ENCODE measurements at places on chromosomes 5 and 9.

- DNase-seq, result peak; percentile 38
Observed at GRCh38 chr9:136204838-136205706, at the start of gene LHX3. Gene LHX3, minus strand, starts transcription at chr9:136205128. Its CDS starts 116 bp downstream, at chr9:136205012.

DNA sequence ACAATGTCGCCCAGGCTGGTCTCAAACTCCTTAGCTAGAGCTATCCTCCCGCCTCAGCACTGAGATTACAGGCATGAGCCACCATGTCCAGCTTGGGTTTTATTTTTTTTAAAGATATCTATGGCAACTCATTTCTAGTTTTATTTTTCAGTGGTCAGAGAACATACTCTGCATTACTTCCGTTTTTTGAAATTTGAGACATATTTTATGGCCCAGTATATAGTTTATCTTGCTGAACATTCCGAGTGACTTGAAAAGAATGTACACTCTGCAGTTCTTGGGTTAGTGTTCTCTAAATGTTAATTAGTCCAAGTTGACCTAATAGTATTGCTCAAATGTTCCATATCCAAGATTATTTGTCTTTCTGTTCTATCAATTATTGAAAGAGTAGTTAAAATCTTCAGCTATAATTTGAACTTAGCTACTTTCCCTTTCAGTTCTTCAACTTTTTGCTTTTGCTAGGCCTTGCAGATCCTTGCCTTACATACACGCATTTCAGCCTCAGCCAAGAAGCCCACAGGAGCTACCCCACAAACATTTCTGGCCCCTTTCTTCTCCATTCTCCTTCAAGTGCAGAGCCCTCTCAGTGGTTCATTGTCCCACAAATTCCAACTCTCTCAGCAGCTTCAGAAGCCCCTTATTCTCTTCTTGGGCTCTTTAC lies 22.3 kb upstream of the SNAPC3 start:
- DNase-seq, result no peak

GRCh38 chr5:132098621-132099020 lies 25.0 kb downstream of the CSF2 start:
- no peak for DNase-seq

- DNase-seq, result no peak
Observed at GRCh38 chr5:61837788-61838187, 468.2 kb upstream of the KIF2A start.

DNA sequence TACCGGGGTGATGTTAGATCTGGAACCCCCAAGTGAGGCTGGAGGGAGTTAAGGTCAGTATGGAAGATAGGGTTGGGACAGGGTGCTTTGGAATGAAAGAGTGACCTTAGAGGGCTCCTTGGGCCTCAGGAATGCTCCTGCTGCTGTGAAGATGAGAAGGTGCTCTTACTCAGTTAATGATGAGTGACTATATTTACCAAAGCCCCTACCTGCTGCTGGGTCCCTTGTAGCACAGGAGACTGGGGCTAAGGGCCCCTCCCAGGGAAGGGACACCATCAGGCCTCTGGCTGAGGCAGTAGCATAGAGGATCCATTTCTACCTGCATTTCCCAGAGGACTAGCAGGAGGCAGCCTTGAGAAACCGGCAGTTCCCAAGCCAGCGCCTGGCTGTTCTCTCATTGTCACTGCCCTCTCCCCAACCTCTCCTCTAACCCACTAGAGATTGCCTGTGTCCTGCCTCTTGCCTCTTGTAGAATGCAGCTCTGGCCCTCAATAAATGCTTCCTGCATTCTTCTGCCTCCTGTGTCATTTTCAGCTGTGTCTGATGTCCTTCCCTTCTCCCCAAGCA lies 2.3 kb upstream of the MYOZ3 start:
- DNase-seq, result no peak

DNA sequence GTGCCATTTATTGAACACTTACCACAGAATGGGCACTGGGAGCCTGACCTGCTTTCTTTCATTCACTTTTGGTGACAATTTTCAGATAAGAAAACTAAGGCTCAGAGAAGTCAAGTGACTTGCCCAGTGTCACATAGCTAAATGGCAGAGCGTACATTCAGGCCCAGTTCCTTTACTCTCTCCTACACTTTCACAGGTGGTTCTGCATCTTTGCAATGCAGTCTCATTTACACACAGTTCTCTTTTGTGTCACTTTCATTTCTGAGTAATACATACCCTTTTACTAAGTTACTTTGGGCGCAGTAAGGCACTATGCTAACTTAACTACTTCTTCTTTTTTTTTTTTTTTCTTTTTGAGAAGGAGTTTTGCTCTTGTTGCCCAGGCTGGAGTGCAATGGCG lies 8.3 kb downstream of the NFIL3 start:
- no peak for DNase-seq

DNA sequence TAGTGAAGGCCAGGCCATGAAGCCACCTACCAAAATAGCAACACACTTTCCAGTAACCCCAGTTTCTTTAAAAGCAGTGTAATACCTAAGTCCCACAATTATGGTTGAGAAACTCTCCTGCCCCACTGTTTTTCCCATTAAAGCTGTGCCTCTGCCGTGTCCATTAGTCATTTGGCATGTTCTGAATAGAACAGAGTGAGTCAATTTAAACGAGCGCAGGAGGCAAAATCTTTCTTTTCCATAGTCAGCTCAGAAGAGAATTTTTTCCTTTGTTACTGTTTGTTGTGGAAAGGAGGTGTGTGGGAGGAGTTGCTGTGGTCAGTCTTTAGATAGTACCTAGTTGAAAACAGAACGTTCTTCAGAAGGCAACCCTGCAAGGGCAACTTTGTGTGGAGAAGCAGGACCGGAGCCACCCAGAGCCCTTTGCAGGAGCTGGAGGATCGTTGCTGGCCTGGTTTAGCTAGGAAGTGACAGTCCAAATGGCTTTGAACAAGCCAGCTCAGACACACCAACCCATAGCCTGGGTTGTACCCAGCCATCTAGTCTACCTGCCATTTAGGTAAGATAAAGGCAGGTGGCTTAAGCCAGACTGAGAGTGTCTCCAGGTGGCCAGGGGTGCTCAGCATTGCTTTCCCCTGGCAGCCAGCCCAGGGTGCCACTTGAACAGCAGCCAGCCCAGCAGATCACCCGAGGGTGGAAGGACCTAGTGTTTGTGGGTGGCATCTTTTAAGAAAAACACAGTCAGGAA lies 30.4 kb downstream of the GADD45G start:
- DNase-seq, result no peak

- no peak for DNase-seq
Observed at GRCh38 chr5:141533897-141534296, 45.0 kb downstream of the PCDHGC5 start.

- no peak for DNase-seq
Observed at GRCh38 chr9:121709798-121710197, 58.4 kb downstream of the DAB2IP start.

GRCh38 chr9:14565352-14566016 lies 127.7 kb downstream of the ZDHHC21 start:
- no peak for DNase-seq

GRCh38 chr9:21974722-21975409 lies 19.3 kb downstream of the CDKN2A start:
- DNase-seq, result no peak

DNA sequence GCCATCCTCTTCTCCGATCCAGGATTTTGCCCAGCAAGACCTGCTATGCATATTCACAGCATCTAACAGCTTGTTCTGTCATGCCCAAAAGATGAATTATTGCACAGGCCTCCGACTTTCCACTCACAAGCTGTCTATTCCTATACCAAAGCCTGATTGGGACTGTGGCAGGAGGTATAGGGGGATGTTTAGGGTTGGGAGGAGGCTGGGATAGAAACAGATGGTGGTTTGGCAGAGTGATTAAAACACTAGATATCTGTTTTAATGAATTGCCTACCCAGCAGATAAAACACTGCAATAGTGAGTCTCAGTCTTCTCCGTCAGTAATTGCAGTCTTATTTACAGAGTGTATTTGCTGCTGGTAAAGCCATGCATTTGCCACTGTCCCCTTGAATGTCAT lies 215.3 kb downstream of the TLR4 start:
- DNase-seq, result no peak

DNA sequence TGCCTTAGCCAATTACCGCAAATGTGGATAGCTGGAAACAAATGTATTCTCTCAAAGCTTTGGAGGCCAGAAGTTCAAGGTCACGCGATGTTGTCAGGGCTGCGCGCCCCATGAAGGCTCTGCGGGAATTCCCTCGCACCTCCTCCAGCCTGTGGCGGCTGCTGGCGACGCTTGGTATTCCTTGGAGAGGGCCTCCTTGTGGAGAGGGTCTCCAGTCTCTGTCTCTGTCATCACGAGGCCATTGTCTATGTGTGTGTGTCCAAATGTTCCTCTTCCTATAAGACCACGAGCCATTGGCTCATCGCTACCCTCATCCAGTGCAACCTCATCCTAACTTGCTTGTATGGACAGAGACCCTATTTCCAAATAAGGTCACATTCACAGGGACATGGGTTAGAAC lies 97.5 kb downstream of the ANKRD33B start:
- DNase-seq, result no peak

DNA sequence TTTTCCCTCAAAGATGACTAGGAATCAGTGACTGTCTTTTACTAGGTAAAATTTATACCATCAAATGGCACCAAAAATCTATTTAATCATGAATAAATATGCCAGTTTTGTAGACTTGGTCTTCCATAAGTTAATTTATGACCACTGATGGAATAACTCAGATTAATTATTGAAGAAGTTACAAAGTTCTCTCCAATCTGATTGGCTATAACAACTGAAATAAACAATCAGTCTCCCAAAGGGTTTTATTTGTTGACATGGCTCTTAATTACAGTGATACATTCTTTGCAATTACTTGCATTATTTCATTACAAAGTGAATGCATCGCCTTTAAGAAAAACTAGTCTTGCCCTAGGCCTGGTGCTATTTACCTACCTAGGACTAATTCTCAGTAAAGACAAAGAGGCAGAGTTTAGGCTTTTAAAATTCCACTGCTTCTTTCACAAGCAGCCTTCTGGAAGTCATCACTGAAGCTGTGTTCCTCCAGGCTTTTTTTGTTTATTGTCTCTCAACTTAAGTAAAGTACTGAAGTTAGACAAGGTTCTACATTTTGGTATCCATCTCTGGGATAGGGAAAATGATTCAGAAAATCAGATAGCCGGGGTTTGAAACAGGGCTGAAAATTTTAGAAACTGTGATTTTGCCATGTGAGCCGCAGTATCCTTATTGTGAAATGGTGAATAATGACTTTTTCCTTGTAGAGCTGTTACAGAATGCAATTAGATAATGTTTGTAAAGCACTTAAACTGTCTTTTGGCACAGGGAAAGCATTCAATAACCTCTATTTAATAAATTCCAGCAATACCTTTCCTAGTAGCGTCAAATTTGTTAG lies 2.5 kb downstream of the STOM start:
- peak; percentile 47 for DNase-seq

- DNase-seq, result no peak
Observed at GRCh38 chr5:73374520-73375190, 73.9 kb downstream of the FOXD1 start.

DNA sequence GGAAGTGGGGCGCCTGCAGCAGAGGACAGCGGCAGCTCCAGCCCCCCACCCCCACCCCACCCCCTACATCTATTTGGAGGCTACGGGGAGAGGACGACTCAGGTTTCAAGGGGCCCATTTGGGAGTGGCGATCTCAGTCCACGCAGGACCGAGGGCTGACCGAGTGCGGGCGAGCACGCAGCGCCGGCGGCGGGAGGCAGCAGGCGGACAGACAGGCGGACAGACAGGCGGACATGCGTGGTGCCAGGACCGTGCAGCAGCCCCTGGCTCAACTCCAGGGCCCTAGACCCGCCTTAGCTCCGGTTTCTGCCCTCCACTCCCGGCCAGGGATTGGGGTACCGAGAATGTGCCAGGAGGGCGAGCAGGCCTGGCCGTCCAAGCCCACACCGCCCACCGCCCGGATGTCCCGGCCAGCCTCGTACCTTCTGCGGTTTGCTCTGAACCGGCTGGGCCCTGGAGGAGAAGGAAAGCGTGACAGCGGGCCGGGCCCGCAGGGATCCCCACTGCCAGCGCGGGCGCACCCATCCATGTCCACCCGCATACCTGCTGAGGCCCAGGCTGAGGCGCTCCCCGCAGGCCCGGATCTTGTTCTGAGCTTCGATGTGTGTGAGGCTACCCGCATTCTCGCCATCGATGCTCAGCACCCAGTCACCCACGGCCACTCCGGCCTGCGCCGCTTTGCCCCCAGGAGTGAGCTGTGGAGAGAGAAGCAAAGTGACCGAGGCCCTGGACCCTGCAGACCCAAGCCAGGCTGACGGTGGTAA lies 5.2 kb downstream of the PDLIM7 start:
- no peak for DNase-seq

DNA sequence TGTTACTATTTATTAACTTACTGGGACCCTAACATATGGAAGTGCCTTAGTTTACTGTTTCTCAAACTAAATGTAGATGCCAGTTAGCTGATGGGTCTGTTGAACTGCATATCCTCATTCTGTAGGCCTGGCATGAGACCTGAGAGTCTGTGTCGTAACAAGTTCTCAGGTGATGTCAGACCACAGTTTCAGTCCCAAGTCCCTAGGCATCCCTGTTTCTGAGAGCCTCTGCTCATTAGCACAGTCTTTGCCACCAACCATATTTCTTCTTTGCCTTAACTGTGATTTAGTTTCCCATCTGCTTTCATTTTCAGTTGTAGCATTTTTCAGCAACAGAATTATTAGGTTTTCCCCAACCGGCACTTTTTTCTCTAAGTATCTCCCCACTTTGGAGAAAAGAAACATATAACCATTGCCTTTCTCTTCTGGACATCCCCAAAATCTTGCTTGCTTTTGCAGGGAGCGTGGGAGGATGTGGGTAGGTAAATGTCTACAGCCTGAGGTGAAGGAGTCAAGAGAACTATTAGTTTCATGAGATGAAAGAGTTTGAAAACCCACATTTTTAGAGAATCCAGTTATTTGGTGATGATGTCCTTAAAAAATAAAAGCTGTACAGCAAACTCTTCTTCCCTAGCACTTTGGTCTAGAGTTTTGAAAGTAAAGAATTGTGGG lies 74.6 kb downstream of the NUDT12 start:
- no peak for DNase-seq

GRCh38 chr5:133334796-133335639 lies 277.3 kb downstream of the FSTL4 start:
- no peak for DNase-seq

DNA sequence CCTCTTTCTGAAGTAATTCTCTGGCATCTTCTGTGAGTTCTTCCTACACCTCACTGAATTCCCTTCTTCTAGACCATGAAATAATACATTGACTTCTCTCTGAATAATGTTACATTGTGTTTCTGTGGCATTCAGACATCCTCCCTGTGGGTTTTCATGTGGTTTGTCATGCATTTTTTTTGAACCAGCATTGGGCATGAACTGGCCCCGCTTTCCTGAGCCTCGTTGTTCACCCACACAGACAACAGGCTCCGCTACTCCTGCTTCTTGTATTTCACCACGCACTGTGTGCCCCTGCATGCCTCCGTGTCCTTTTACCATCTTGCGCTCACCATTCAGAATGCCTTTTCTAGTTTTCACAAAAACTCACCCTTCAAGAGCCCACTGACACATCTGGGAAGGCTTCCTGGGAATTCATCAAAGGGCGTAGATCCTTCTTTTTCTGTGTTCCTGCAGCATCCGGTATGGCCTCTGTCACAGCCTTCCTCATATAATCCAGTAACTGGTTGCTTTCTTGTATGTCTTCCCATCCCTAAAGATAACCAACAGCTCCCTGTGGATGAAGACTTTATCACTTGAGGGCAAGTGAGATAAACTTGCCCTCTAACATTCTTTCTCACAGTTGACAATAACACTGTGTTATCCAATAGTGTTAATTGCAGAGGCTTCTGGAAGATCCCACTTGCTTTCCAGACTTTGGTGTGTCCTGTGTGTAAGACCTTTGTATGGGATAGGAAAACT lies 51.5 kb upstream of the ADAMTSL1 start:
- no peak for DNase-seq

Data from hematopoietic multipotent progenitor cell treated with erythropoietin and hydrocortisone succinate and interleukin-3 and kit ligand, for 15 days (in vitro differentiated cells).